ENCODE measurements at places on chromosomes 12 and 14. TPM values are rescaled to one million over a fixed set of nuclear protein-coding genes. Genes with fewer than 3 reads are reported as not detected.

DNA sequence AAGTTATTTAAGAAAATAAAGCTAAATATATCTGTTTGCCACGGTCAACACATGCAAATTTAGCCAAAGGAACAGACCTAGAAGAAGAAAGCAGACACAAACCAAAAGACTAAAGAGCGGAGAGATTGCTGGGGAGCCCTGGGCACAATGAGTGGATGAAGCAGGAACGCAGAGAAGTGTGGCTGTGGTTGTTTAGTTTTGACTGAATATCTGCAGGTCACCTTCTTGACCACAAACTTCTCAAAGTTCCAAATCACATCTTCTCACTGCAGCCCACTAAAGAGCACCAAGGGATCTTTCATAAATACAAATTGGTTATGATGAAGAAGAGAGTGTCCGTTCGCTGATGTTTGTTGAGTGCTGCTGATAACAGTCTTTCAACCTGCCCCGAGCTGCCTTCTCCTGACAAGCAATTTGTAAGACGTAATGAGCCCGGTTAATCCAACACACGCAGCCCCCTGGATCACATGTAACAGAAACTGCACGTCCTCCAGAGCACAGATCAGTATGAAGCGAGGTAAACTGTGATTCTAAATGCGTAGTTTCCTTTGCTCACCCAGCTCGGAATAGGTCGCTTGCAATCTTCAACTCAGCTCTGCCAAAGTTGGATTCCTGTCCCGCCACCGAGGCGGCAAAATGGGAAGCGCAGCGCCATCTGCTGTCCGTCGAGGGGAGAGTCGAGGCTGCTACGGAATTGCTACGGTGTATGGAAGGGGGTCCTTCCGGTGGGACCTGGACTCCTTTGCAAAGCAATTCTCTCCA lies 120.8 kb downstream of the GXYLT1 start:
- DNase-seq, result no peak

Gene MYO1H
- not detected for total RNA-seq

- DNase-seq, result no peak
These were observed 68.7 kb downstream of the RGS6 start for GRCh38 chr14:72000907-72001306.

DNA sequence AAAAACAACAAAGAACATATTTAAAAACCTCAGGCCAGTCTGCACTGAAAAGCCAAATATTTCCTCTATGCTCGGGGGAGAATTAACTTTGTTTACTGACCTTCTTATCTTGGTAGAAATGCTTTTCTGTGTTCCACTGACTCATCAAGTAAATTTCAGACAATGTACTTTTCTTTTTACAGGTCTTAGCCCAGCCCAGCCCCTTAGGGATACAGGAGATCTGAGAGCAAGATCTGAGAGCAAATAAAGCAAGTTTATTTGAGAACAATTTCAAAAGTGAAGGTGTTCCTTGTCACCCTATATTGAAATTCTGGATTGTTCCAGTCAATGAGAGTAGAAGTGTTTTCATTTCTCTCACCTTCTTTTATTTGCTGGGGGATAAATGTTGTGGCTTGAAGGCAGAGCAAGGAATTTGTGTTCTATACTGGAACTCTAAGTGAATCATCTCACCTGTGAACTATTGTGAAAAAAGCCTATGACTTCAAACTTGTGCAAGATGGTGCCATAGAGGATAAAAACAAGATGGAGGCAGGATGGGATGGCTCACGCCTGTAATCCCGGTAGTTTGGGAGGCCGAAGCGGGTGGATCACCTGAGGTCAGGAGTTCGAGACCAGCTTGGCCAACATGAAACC lies 7.9 kb upstream of the GPRC5A start:
- no peak for DNase-seq

DNA sequence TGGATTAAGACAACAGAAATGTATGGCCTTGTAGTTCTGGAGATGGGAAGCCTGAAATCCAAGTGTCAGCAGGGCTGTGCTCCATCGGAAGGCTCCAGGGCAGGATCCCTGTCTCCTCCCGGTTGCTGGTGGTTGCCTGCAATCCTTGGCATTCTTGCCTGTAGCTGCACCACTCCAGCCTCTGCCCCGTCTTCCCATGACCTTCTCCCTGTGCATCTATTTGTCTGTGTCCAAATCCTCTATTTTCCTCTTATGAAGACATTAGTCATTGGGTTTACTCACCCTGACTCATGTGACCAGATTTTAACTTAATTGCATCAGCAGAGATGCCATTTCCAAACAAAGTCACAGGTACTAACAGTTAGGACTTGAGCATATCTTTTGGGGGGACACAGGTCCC lies 15.1 kb downstream of the TUNAR start:
- DNase-seq, result no peak

DNA sequence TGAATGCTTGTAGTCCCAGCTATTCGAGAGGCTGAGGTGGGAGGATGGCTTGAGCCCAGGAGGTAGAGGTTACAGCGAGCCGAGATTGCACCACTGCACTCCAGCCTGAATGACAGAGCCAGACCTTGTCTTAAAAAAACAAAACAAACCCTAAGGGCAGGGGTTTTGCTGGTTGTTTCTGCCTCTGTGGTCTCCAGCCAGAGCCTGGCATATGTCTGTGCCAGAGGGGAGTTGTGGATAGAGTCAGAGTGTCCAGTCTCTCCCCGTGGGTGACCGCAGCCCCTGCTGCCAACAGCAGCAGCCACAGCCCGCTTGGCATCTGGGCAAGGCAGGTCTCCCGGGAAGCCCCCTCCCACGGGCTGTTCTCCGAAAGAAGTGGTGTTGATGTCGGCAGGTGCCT lies 37.6 kb downstream of the MVK start:
- no peak for DNase-seq

- DNase-seq, result no peak
These were observed 88.3 kb downstream of the OTOGL start for GRCh38 chr12:80187660-80188090.

- DNase-seq, result no peak
These were observed 132.7 kb upstream of the PARP11 start for GRCh38 chr12:4005851-4006430.

Gene L2HGDH
- 5.6 TPM for total RNA-seq

DNA sequence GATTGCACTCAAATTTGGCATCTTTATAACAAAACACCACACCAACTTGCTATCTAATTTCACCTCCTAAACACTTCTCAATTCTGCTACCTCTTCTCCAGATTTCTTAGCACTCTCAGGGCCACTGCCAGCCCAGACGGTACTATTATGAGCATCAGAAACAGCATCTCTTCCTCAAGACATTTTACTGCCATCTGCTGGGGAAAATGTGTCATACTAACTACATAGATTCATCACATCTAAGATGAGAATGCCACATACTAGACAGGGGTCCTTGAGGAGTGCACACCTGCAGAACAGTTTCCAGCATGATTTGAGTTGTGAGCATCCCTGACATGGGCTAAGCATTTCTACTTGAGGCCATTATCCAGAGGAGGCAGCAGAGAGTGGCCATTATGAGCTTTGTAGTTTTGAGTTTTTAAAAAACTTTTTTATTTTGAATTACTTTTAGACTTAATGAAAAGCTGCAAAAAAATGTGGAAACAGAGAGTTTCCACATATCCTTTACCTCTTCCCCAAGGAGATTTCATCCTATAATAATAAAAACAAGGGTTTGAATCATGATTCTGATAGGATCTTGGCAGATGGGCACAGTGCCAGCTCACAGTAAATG lies 15.1 kb upstream of the GRIP1 start:
- DNase-seq, result no peak

- DNase-seq, result no peak
These were observed 9.1 kb upstream of the NKX2-8 start for GRCh38 chr14:36591482-36591881.

GRCh38 chr12:128690641-128691040 lies 133.1 kb downstream of the SLC15A4 start:
- DNase-seq, result no peak

DNA sequence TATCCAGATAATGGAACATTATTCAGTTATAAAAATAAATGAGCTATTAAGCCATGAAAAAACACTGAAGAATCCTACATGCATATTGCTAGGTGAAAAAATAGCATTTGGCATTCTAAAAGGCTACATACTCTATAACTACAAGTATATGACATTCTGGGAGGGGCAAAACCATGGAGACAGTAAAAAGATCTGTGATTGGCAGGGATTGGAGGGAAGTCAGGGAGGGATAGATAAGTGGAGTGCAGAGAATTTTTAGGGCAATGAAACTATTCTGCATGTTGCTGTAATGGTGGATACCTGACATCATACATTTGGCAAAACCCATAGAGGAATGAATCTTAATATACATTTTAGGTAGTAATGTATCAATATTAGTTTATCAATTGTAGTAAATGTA lies 63.1 kb upstream of the SLC38A2 start:
- DNase-seq, result no peak

GRCh38 chr12:121064116-121064515 lies 25.1 kb upstream of the OASL start:
- DNase-seq, result peak; percentile 29

DNA sequence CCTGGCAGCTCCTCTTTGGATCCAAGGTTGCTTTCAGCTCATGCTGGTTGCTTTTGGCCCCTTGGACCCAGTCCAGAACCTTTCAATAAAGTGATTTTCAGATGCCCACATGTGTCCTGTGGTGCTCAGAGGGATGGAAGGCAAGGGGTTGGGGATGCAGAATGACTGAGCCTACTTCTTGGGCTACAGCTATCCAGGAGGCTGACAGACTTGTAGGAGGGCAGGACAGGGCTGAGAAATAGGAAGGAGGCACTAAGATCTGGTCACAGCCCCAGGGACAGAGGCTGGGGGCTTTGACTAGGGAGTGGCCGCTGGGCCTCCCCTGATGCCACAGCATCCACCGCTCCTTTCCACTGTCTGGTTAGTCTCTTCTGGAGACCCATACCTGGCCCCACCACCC lies 1.2 kb upstream of the HOXC11 start:
- DNase-seq, result no peak

- no peak for DNase-seq
These were observed 69.5 kb upstream of the ZDHHC17 start for GRCh38 chr12:76694369-76694768.

Gene NANOG
- 13.3 TPM for total RNA-seq

GRCh38 chr12:3150931-3151835 lies 74.0 kb downstream of the TSPAN9 start:
- no peak for DNase-seq
